ENCODE measurements at places on chromosomes 7 and 10.

- DNase-seq: no peak
These were observed 500.1 kb downstream of the GATA3 start for GRCh38 chr10:8554574-8554973.

DNA sequence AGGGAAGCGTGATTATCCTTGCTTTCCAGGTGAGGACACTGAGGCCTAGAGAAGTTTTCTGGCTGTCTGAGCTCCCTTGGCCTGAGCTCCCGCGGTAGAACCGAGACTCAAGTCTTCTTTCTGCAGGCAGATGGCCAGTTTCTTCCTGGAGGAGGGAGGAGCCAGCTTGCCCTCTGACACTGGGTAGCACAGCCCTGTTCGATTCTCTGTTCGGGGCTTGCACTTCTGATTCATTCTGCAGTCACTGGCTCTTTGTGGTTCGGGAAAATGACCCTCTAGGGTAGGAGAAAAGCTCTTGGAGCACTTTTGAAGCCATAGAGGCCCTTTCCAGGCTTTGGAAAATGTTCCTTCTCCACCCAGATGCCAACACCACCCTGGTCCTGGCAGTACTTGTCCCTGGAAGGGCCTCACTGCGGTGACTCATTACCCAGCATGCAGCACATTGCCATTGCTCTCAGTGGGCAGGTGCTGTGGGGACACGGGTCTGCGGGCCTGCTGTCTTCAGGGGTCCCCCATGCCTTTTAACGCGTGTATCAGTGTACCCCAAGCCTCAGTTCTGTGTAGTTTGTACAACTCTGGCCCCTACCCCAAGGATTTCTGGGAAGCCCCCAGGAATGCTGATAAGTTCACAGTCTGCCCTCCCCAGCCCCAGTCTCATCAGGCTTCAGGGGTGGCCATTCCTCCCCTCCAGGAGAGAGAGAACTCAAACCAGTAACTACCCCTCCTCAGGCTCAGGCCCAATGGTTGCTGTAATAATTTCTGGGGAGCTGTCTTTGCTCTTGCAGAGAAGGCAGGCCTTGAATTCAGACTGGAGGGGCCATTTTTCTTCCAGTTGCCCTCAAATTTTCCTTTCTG lies 11.9 kb downstream of the CHST3 start:
- no peak for DNase-seq

DNA sequence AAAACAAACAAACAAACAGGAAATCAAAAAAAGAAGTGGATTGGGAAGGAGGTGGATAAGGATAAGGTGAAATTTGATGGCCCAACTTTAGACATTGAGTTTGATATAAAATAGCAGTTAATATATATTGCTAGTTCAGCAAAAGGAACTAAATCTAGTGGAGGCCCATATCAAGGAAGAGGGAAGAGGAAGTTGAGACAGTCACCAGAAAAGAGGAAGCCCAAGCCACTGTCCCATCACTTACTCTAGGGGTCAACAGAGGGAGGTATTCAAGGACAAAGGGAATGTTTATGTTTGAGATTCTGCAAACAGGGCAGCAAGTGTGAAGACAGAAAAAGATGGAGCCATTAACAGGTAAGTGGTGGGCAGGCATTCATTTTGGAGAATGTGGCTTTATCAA lies 3.7 kb downstream of the LAMTOR4 start:
- DNase-seq: no peak

GRCh38 chr10:61423178-61423577 lies 30.0 kb downstream of the TMEM26 start:
- DNase-seq: no peak

- no peak for DNase-seq
These were observed 108.6 kb upstream of the GPR26 start for GRCh38 chr10:123557366-123558108.

DNA sequence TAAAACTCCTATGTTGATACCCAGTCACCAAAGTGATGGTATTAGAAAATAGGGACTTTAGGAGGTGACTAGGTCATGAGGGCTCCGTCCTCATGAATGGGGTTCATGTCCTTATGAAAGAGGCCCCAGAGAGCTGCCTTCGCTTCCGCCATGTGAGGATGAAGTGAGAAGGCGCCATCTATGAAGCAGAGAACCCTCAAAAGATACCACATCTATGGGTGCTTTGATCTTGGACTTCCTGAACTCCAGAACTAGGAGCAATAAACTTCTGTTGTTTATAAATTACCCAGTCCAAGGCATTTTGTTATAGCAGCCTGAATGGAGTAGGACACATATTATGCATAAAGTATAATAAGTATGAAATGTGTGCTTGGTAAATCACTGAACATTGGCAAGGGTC lies 8.1 kb upstream of the PDSS1 start:
- DNase-seq: peak; percentile 41

GRCh38 chr10:86373251-86373650 lies 6.7 kb upstream of the GRID1 start:
- DNase-seq: no peak

- no peak for DNase-seq
These were observed 50.9 kb downstream of the DGKB start for GRCh38 chr7:14851610-14852009.

DNA sequence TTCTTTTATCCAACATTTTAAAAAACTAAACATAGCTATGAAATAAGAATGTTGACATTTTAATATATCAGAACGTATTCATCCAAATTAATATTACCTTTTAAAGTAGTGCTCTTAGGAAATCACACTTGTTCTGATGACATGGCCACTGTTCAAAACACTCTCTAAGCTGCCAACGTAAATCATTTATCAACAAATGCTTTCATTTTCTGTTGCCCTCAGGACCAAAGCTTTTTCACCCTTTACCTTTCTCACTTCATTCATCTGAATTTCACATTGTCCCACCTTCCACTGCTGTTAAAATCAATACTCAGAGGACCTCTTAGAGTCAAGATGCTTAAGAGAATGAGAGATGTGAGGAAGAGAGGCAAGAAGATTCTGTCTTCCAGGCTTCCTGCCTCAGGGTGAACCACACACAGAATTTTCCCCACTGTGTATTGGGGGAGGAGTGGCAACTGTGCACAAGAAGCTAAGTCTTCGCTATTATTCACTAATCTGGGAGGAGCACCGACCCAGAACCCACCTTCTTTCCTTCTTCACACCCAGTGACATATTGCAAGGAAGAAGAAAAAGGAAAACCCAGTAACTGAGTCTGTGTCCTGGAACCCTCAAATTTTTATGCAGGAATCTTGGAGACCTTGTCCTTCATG lies 21.0 kb downstream of the HIBADH start:
- no peak for DNase-seq

DNA sequence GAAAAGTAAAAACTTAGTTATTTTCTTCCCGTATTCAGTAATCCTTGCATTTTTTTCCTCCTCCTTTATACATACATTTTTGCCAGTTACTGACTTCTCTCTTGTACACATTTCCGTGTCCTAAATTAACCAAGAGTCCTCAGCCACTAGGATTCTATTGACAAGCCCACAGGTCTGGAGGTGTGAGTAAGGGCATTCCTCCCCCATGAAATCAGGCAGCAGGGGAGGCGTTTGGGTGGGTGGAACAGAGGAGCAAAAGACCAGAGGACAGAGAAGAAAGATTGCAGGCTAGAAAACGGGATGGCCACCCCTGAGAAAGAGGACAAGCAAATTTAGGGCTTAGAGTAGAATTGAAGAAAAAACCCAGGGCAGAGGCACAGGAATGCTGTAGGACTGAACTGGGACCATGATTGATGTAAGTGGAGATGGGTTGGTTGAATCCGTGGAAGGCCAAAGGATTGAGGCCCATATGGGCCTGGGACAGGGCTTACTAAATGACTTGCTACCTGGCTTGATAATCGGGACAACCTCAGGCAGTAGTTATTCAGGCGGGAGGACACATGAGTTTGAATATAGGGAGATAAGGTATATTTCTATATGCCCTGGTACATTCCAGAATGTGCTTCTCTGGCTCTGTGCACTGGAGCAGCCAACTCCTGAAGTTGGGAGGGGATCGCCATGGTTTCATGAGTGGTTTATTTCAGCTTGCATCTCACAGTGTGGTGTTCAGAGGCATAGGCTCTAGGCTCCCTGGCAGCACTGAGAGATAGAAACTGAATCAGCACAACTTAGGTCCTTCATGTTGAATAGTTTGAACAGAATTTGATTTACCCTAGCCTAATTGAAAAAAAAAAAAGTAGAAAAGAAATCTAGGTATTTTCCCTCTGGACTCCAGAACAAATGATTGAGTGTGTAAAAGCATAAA lies 28.0 kb downstream of the IKZF1 start:
- no peak for DNase-seq

GRCh38 chr10:7243873-7244272 lies 167.0 kb downstream of the SFMBT2 start:
- no peak for DNase-seq

DNA sequence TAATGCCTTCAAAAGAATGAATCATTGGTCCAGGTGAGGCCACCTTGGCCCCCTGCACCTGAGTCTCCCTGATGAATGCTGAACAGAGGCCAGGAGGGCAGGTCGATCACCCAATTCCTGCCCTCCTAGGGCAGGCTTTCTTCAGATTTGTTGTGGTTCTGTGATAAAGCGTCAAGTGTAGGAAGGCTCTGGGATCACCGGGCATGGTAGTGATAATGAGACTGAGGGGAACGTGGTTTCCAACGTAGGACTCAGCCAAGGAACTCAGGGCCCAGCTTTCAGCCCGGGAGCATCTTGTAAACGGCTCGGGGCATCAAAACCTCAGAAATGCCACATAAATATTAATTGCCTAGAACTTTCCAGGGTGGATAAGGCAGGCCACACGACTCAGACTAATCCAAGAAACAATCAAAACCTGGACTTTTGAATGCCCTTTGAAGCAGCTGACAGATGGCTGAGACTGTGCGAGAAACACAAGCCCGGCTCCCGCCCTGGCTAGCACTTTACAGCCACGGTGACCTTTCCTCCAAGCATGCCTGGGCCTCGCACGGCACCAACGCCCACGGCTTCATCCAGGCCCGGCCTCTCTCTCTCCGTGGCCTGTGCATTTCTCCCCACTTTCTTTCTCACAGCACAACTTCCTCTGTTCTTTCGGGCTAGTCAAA lies 239.3 kb upstream of the GRB10 start:
- no peak for DNase-seq

GRCh38 chr10:33390046-33390445 lies 55.6 kb upstream of the NRP1 start:
- DNase-seq: no peak

DNA sequence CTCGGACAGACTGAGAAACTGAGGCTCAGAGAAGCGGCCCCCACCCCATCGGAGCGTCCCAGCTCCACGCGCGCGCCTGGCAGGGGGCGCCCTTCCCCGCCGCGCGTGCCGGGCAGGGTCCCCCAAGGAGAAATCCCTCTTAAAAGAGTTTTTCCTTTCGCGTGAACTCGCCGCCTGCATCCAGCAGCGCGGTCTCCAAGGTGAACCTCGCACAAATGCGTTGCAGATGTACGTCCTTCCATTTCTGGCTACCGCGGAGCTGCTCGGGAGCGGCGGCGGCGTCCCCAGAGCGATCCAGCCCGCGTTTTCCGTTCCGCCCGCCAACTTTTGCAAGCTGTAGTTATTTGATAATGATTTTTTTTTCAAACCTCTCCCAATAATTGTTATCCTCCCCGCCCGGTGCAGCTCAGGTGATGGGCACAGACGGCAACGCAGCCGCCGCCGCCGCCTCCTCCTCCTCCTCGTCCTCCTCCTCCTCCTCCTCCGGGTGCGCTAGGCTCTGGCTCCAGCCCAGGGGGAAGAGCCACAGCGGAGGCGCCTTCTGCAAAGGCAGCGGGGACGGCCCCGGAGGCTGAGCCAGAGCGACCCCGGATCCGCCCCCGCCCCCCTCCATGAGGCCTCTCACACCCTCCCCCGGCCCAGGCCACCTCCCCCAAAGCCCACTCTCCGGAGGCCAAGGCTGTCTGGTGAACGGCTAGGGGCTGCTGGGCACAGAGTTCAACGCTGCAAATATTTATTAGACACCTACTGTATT lies 74.0 kb upstream of the CUX1 start:
- peak; percentile 64 for DNase-seq

DNA sequence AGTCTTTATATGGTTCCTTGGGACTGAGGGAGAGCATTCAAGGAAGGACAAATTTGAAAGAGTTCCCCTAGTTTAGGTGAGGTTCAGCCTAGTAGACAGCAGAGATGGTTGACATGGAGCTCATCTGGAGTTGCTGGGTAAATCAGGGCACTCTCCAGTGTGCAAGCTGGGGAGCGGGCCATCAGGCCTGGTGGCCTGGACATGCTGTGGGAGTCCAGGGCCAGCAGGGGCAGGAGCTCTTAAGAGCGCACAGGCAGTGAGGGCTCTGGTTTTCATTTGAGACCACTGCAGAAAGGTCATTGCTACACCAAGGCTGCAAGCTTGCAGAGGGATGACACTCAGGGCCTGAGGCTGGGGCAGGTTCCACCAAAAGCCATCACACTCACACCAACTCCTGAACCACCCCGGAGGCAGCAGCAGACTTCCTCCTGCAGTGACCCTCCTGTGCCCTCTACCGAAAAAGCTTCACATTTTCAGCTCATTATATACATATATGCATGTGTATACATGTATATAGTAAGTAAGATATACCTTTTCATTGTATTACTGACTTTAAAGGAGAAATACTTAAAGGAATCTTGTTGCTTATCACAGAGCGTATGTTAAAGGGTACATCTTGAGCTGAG lies 39.5 kb downstream of the STEAP1B start:
- DNase-seq: no peak

DNA sequence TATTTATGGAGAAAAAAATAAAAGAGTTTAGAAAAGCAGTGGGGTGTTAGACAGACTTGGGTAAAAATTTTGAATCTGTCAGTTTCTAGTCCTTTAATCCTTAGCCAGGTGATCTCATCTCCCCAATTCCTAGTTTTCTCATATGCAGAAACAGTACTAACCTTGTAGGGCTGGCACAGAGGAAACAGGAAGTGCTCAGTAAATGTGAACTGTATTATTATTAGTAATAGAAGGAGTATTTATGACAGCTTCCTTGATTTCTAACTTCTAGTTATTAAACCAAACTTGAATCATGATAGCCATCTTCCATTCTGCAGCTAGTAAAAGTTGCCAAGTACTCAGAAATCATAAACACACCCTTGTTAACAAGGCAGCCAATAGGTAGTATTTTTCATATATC lies 12.5 kb downstream of the TBX20 start:
- no peak for DNase-seq

- DNase-seq: no peak
These were observed 122.7 kb upstream of the LRRTM3 start for GRCh38 chr10:66803174-66803573.

DNA sequence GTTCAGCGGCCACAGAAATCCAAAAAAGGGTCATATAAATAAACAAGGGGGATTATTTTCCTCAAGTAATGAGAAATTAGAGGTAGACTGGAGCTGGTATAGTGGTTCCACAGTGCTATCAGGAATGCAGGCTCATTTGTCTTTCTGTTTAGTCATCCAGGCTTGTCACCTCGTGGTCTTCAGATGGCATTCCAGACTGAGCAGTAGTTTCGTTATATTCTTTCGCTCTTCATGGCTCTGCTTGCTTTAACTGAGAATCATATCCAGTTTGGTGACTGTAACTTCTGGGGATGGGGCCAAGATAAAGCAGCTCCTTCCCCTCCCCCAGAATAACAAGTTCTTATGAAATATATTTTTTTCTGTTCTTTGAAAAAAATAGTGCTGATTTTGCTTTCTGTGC lies 9.5 kb downstream of the ANKIB1 start:
- no peak for DNase-seq

GRCh38 chr7:11298220-11298619 lies 324.5 kb downstream of the PHF14 start:
- no peak for DNase-seq

Measured in central memory CD4-positive, alpha-beta T cell (primary cell).